Ovary (tissue), 10 donors: ENCODE measurements at places on chromosomes 12 and 14. TPM values are rescaled to one million over a fixed set of nuclear protein-coding genes. Genes with fewer than 3 reads are reported as not detected.

The KRT85 gene
- polyA plus RNA-seq = not detected

The KRT79 gene
- not detected for polyA plus RNA-seq

The CLMN gene
- polyA plus RNA-seq = 7.4 TPM

The ZFHX2 gene
- polyA plus RNA-seq = 0.34 TPM

The GDF3 gene
- 0.75 TPM for polyA plus RNA-seq

The MIP gene
- not detected for polyA plus RNA-seq

The AMDHD1 gene
- polyA plus RNA-seq = 0.13 TPM

The RASSF9 gene
- 2.2 TPM for polyA plus RNA-seq
